ENCODE measurements at places on chromosomes 6 and 20.

DNA sequence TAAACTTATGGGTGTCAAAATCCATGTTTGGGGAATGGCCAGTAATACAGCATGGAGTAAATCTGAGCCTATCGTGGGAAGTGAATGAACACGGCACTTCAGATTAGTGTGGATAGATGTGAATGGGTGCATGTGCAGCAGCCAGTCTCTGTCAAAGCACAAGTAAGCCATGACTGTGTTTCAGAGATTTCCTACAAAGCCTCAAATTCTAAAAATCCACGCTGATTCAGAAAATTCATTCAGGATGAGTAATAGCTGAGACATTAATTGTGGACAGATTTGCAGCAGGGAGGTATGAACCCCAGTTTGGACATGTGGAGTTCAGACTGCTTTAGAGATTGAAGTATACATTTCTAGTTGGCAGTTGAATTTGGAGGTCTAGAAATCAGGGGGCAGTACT lies 115.1 kb downstream of the QKI start:
- DNase-seq = no peak

- no peak for DNase-seq
Measured at GRCh38 chr20:5173751-5174150, 46.9 kb downstream of the CDS2 start.

GRCh38 chr20:62417981-62418708 lies 9.2 kb downstream of the RBBP8NL start:
- DNase-seq = no peak

- DNase-seq = no peak
Measured at GRCh38 chr20:63543733-63544132, 3.8 kb downstream of the SRMS start.

GRCh38 chr20:16701296-16701695 lies 28.5 kb upstream of the SNRPB2 start:
- DNase-seq = peak; percentile 30

DNA sequence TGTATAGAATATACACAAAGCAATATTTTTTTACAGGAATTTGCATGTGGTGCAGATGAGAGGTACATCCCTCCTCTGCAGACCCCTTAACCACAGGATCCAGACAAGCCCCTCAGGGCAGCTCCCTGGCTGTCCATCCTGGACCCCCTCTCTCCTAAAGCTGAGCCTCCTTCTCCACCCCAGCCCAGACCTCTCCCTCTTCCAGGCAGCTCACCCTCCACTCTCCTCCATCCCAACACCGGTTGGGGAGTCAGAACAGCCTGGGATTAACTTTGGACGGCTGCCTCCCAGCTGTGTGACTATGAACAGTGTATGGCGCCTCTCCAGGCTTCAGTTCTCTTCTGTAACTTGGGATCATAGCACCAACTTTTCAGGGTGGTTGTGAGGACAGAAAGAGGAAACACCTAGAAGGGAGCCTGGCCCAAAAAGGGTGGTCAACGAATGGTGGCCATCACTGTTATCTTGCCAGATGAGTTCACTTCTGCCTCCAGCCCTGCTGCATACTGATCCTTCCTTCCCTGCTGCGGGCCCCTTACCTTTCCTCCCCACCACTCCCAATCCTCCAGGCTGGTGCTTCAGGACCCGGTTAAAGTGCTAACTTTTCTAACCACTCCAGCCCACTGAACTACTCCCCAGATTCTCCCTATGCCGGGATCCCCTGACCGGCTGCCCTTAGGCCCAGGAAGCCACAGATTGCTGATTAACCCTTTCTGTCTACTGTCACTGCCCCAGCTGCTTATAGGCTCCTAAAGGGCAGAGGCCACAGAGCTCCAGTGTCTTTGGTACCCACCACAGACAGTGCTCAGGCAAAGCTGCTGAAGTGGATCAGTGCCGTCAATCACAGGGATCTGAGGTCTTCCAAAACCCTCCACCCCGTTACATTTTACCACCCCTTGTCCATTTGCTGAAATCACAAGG lies 55.9 kb downstream of the GPR6 start:
- DNase-seq = no peak

Measured in amygdala (tissue), 56 donors.